Stimulated activated CD4-positive, alpha-beta T cell treated with anti-CD3 and anti-CD28 coated beads, Interleukin-1b, Interleukin-23, amount 100 ng/mL, for 24 hours (primary cell): ENCODE measurements at places on chromosomes 5 and 9.

DNA sequence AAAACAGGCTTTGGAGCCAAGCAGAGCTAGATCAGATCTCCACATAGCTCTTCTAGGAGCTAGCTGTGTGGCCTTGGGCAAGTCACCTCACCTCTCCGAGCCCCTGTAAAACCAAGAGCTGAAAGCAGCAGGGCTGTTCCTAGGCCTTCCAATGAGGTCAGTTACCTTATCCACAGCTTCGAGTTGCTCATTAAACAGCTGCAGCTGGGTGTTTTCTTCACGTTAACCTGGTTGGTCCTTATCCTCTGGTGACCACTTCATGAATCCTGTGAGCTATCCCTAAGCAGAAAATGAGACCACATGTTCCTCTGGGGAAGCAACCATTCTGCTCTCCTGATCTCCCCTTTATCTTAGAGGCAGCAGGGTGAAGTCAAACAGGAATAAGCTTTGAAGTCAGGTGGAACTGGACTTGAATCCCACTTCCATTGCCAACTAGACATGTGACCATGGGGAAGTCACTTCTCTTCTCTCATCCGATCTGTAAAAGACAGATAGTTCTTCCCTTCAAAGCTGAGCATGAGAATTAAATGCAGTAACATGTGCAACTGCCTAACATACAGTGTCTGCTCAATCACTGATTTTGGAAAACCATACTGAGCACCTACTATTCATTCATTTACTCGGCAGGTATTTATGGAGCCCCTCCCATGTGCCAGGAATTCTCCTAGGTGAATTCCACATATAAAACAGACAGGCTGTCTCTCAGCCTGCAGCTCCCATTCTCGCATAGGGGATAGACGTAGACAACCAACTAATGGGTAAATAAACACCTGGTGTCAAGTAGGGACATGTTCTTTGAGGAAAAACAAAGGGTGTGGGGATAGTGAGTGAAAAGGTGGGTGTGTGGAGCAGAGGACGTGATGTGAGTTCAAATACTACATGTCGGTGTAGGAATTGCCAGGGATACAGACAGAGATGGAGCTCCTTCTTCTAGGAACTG, 111.7 kb upstream of the BOD1 start:
- no peak for DNase-seq

DNA sequence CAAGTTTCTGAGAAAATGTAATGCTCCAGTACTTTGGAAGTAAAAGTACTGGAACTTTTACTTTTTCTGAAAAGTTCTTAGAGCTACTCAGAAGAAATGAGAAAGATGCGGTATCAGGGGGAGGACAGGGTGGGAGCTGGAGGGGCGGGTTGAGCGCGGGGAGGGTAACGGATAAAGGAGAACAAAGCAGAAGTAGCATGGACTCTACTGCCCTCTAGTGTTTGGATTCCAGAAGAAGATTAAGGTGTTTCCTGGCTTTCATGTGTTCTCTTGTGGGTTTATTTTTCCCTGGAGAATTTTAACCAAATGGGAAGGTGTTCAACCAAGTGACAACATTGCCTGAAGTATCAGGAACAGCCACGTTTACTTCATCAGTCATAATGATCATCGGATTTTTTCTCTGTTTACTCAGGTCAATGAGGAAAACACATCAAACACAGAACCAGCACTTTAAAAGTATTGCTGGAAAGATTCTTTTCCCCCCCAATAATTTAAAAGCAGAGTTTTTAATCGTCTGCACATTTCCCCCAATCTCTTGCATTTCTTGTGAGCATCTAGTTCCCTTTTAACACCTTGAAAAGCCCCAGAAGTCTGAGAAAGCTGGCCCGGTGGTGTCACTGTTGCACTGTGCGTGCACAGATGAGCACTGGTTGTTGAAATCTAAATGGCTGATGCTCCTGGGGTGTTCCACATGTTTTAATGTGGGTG, 190.6 kb downstream of the MPDZ start:
- DNase-seq = no peak

DNA sequence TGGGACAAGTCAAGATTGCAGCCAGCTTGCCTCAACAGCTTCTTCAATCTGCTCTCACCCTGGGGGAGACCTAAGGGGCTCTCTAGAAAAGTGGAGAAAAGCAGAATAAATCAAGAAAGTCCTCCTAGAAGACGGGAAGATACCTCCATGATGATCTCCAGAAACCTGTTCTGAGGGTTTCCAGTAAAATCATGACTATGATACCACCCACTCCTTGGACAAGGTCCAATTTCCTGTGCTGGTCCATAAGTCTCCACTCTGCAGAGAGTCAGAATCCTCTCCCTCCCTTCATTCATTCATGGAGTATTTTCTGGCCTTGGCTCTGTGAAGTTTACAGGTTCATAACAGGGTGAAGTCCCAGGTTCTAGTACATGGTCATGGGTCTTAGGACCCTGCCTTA, 168.6 kb downstream of the SLC12A2 start:
- no peak for DNase-seq

DNA sequence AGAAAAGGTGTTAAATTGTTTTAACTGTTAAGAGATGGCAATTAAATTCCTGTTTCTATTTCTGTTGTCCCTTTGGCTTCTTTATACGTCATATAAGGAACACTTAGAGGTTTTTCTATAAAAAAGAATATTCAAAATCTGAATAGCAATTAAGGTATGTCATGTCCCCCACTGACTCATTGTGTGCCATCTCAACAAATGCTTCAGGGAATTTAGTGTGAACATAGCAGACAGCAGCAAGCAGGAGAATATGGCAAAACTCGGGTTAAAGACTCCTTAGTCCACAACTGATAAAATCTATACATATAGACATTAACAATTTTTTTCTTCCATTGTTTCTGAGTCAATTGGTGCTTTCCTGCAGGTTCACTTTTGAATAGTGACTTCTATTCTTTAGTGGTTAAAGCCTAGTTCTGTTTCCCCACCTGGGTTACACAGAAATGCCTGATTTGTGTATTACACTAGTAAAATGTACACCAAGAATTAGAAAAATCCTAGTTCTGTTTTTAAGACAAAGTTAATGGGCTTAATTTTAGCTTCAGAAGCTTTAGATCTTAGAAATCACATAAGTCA, 17.9 kb upstream of the RPS23 start:
- no peak for DNase-seq

DNA sequence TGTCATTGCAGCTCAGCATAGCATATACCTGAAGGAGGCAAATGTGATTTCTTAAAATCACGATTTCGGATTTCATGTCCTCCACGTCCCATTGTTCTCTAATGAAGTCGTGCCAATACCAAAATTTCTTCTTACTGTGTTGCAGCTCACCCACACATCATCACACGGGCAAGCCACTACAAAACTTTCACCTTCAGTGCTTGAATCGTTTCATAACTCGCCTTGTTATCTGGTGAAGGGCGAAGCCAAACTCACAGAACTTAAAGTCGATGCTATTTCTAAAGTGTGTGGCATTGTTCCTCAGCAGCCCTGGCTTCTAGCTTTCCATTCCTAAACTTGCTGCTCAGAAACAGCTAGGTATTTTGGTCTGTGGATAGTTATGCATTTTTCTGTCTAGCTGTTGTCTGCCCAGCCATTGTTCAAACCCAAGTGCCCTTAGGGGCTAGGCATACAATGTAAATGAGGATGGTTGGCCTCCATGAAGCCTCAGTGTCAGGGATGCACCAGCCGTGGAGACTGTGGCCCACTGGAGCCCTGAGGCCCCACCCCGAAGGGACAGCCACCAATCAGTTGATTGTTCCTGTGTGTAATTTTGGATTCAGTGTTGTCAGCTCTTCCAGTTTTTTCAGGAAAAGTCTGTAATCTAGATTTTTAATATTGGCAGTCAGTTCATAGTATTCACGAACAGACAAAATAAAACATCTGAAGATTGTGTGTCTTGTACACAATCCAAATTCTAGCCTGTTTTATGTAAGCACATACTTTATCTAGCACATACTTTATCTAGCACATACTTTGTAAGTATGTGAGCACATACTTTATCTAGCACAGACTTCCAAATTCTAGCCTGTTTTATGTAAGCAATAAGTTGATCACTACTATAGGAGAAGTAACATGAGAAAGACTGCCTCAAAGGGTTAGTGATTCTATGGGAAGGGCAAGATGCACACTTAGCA, 112.8 kb downstream of the DAPK1 start:
- DNase-seq = no peak

DNA sequence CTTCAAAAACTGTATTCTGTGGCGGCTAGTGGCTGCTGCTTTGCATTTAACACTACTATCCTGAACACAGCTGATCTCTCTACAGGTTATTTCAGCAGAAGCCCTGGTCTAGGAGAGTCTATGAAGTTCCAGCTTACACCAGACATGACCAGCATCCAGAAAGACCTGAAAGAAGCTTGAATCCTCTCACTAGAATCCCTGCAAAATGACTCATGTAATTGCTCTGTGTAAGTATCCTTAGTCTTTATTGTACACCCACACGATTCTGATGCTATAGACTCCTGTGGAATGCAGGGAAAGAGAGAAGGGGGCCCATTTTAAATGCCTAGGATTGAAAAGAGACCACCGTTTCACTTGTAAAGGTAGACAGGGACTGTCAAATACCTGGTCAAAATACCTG, 859 bp upstream of the GRIA1 start:
- DNase-seq = no peak

GRCh38 chr5:128844354-128844923, 120.8 kb upstream of the SLC27A6 start:
- no peak for DNase-seq

- DNase-seq = no peak
These were observed 229.1 kb downstream of the NFIB start for GRCh38 chr9:14084867-14085266.

DNA sequence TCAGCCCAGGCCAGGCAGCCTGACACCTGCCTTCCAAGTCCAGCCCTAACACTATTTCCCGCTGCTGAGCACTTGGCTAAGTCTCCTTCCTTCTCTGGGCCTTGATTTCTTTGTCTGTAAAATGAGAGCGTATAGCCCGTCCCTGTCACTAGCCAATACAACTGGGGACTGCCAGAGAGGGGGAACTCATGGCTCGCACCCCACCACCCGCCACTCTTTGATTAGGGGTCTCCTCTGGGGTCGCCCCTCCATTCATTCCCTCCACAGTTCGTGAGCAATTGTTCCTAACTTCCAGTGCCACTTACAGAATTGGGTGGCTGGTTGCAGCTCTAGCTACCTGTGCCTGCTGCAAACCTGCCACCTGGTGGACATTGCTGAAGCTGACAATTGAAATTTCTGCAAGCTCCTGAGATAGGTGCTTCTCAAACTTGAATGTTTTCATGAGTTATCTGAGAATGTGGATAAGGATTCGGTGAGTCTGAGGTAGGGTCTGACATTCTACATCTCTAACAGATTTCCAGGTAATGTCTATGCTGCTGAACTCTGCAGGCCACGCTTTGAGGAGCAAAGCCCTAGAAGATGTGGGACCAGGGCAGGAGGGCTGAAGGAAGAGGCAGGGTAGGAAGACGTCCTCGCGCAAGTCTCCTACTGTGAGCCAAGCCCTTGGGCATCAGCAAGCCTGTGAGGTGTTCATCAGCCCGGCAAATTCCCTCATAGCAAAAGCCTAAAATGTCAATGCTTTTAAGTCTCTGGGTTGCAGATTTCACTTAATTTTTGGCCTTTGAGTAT, 13.3 kb upstream of the RECK start:
- DNase-seq = peak; percentile 34

GRCh38 chr5:65818592-65818991, 96.6 kb downstream of the NLN start:
- no peak for DNase-seq

DNA sequence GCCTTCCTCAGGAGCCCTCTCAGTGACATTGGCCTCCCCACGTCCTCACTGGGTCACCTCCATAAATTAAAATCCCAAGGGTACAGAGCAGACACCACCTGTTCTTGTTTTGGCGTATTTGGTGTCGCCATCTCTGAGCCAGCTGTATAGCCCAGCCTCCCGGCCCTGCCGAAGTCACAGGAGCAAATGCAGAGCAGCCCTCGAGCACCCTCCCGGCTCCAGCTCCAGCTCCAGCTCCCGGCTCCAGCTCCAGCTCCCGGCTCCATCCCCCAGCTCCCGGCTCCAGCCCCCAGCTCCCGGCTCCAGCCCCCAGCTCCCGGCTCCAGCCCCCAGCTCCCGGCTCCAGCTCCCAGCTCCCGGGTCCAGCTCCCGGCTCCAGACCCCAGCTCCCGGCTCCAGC, 74.3 kb downstream of the ZNF354C start:
- DNase-seq = no peak

GRCh38 chr5:135156715-135157404, 122.8 kb upstream of the PITX1 start:
- DNase-seq = no peak

- no peak for DNase-seq
These were observed 85.4 kb upstream of the PRRC1 start for GRCh38 chr5:127431977-127432585.

- no peak for DNase-seq
These were observed 544.0 kb downstream of the ACTL7B start for GRCh38 chr9:108311745-108312144.

DNA sequence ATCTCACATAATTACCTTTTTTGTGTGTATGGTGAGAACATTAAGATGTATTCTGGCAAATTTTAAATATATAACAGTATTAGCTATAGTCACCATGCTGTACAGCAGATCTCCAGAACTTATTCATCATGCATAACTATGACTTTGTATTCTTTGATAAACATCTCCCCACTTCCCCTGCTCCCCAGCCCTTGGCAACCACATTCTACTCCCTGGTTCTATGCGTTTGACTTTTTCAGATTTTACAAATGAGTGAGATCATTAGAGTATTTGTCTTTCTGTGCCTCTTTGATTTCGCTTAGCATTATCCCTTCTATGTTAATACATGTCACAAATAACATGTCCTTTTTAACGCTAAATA, 49.4 kb downstream of the SMC2 start:
- no peak for DNase-seq

DNA sequence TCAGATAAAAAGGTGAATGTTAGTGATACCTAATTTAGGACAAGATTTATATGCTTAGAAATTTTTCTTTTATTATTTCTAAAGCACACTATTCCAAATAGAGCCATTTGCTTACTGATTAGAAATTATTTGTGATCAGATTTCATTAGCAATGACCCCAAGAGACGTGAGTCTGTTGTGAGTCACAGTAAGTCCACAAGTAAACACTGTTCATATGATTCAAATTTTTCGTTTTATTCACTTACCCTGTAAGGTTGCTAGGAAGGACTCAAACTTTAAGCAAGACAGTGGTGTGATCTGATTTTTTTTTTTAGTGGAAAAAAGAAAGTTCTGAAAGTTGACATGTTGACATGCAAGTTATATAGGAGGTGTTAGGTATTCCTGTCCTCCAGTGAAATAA, 1.2 kb downstream of the CARD6 start:
- DNase-seq = no peak
